GM13977 (cell line): ENCODE measurements at places on chromosomes 2 and 18.
A peak's percentile ranks its signal among the peaks of the same experiment; 100 is the strongest.

- DNase-seq: no peak
These were observed 91.9 kb upstream of the KCNE4 start for GRCh38 chr2:222960126-222960525.

DNA sequence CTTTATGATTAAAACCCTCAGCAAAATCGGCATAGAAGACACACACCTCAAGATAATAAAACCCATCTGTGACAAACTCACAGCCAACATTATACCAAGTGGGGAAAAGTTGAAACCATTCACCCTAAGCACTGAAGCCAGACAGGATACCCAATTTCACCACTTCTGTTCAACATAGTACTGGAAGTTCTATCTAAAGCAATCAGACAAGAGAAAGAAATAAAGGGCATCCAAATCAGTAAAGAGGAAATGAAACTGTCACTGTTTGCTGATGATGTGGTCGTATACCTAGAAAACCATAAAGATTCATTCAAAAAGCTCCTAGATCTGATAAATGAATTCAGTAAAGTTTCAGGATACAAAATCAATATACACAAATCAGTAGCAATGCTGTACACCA, 16.4 kb upstream of the RPRD1A start:
- DNase-seq: no peak

GRCh38 chr2:174666312-174666711, 68.7 kb upstream of the WIPF1 start:
- DNase-seq: no peak

DNA sequence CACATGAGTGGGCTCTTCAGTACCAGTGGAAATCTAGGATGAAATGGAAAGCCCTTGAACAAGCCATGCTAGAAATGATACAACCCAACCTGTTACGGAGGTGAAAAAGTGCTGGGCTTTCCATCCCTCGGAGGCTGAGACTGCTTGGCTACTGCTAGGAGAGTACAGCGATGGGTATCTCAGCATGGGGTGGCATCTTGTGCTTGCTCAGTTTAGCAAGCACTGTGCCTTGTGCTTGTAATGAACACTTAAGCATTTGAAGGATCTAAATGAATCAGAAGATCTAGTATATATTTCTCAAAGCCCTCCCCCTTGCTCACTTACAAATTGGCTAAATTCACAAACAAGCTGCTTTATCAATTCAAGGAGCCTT, 44.3 kb upstream of the EHBP1 start:
- no peak for DNase-seq

DNA sequence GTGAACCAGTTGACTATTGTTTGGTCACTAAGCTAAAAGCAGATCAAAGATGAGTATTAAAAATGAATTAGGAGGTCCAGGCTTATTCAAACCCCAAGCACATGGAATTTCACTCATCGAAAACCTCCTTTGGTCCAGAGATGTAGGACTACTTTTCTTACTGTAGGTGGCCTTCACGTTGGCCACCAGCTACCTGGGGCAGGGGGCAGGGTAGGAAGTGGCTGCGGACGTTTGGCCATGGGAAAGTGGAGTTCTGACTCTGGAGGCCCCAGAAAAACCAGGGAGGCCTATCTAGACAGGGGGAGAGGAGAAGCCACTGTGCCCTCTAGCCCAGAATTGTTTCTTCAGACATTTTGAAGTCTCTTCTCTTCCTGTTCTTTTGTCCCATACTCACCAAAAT, 31.8 kb upstream of the CABLES1 start:
- DNase-seq: no peak

DNA sequence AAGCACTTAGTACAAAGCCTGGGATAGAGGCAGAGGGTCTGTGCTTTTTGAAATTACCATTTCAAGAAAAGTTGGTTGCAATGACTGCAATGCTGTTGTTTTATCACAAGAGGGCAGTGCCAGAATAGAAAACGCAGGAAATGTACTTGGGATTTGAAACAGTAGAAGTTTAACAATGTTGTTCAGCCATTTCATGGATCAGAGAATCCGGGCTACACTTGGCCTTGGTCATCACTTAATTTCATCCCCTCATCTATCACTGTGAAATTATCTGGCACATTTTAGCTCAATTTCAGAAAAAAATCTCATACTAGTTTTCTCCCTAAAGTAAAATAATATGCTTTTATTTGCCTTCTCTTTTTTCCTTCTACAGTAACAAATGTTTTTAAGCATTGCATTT, 70.8 kb downstream of the RAPGEF4 start:
- DNase-seq: peak; percentile 36

DNA sequence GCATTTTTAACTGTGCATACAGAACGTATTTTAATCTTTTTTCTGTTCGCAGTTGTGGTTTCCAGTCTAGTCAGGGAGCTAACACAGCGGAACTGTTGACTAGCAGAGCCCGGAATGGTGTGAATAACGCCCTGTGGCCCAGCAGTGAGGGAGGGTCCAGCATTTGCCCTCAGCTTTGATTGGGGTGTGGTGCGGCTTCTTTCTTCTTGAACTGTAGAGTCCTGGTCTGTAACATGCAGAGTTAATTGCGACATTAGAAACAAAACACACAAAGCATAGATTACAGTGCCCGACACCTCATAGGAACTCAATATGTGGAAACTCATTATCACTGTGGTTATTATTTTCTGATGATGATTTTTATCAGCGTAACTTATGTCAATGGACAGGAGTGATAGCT, 253.6 kb downstream of the SOX11 start:
- no peak for DNase-seq

DNA sequence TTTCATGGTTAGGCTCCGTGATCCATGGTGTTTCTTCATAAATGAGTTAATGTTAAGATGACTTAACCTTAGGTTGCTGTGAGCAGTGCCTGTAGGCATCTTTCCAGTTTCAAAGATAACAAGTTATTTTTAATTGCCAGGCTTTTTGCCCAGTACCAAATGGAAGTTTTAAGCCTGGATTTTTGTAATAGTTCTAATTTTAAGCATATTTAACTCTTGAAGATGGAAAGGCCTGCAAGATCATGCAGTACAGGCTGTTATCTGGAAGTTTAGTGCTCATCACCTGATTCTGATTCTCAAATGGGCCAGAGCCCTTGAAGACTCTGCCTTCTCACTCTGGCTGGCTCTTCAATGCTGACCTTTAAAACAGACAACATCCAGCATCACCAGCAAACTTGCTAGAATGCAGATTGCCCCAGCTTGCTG, 141.3 kb downstream of the NCK2 start:
- no peak for DNase-seq

- DNase-seq: no peak
These were observed 79.6 kb upstream of the THUMPD2 start for GRCh38 chr2:39858677-39859076.

DNA sequence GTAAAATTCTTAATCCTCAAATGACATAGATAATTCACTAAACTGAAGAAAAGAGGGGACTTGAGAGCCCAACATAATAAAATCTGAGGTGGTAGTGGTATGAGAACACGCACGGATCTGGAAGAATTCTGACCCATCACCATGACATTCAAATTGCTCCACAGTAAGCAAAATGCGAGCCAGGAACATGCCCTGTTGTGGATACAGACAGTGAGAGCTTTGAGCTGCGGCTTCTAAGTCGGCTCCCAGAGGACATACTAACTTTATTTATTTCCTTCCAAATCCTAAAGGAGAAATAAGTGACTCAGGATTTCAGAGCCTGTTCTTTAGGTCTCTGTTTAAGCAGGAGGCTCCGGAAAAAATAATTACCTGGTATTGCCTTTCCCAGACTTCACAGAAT, 143.4 kb upstream of the SMAD7 start:
- DNase-seq: no peak

DNA sequence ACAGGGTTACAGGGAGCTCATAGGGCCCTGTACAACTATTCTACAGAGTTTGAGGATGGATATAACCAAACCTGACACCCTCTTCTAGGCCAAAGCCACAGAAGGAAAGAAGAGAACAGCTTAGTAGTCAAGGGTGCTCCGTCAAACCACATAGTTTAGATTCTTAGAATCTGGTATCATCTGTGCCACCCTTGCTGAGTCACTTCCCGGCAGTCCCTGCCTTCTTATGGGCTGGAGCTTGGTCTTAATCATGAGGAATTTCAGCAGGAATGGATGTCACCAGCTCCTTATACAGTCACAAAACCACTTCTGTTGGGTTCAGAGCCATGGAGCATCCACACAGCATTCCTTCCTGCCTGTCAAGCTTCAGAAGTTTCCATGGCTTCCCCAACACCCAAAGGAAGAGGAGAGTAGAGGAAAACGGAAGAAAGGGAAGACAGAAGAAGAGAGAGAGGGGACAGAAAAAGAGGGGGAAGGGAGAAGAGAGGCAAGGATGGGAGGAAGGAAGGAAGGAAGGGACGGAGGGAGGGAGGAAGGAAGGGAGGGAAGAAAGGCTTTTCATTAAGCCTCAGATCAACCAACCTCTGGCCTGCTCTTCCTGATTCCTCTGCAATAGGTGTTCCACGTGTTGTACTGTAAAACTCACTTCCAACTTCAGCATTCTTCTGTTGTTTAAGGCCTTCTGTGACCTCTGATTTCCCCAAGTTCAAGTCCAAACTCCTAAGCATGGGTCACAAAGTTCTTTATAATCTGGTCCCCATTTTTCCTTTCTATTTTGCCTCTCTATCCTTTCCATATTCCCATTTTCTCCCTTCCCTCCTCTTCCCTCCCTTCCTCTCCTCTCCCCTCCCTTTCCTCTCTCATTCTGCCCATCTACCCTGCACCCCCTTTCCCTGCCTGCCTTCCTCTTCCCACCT, 246.1 kb upstream of the TNP1 start:
- no peak for DNase-seq

DNA sequence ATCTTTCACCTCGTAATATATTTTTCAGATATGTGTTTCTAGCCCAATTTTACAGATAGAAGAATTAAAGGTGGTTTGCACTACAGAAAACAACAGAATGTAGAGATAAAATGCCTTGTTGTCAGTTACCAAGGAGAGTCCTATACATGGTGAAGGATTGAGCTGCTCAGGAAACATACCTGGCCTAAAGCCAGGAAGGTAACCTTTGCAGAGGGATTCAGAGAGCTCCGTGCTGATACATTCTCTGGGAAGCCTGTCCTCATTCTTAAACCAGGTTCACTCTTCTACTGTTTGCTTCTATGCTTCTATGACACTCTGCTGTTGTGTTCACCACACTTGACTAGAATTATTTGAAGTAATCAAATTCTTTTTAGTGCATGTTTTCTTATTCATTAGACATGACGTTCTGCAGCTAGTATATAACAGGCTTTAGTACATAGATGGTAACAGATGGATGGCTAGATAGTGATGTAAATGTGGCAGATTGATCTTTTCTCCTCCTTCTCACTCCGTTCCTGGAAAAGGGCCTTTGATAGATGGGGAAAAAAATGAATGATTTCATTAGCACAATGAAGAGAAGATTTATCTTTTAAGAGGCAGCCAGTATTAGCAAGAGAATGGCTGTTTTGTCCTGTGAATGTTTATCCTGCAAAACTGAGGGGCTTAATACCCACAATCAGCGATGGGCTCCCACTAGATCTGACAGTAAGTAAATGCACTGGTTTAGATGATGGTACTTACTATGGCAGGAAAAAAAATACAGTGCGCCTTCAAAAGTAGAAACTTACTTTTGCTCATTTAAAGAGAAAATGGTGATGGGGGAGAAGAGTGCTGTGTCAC, 589.6 kb upstream of the FAM98A start:
- no peak for DNase-seq

DNA sequence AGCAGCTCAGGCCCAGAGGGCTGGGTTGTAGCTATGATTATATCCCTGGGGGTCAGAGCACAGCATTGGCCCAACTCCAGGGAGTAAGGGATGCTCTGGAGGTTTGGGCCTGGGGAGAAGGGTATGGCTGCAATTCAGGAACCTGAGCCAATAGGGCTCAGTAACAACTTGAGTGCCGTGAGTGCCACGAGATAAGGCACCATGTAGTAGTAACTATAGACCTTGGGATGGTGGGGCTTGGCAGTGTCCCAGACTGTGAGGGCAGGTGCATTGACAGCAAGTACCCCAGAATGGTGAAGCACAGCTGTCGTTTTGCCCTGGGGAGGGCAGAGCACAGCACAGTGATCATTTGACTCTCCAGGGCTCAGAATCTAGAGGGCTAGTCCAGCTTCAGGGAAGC, 45.1 kb upstream of the ZNF396 start:
- DNase-seq: no peak

GRCh38 chr2:189657867-189658266, 3.4 kb upstream of the ASNSD1 start:
- DNase-seq: peak; percentile 34

- DNase-seq: no peak
These were observed 12.0 kb upstream of the GALNT14 start for GRCh38 chr2:31150120-31150670.

GRCh38 chr2:128403814-128404708, 85.4 kb upstream of the HS6ST1 start:
- no peak for DNase-seq

DNA sequence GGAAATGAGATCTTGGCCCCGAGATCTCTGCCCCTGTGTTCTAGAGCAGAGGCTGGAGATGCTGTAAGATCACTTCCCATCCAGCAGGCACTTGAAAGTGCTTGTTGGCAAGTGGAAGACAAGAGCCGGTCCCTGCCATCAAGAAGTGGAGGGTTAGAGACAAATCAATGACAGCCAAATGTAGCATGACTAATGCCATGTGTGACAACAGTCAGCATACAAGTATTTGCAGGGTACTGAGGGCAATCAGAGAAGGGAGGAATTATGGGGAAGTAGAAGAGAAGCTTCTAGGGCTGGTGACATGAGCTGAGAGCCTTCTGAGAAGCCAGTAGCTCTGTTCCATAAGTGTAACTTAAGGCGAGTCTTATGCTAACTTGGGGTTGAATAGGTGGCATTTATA, 58.6 kb downstream of the TMEM17 start:
- DNase-seq: no peak

DNA sequence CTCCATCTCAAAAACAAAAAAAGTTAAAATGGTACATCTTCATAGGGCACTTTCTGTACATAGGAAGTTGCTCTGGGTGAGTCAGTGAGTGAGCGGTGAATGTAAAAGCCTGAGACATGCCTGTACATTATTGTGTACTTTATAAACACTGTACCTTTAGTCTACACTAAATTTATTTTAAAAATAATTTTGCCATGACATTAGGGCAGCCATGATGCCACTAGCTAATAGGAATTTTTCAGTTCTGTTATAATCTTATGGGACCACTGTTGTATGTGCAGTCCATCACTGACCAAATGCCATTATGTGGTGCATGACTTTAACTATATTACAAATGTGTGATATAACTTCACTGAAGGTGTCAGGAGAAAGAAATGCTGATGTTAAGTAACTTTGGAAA, 11.0 kb upstream of the TXNDC2 start:
- DNase-seq: no peak

GRCh38 chr18:23283916-23284430, 148.7 kb downstream of the CABLES1 start:
- no peak for DNase-seq

- DNase-seq: no peak
These were observed 277.5 kb downstream of the NR4A2 start for GRCh38 chr2:156054983-156055382.

- DNase-seq: no peak
These were observed 417.4 kb downstream of the TNS1 start for GRCh38 chr2:217585362-217585761.

DNA sequence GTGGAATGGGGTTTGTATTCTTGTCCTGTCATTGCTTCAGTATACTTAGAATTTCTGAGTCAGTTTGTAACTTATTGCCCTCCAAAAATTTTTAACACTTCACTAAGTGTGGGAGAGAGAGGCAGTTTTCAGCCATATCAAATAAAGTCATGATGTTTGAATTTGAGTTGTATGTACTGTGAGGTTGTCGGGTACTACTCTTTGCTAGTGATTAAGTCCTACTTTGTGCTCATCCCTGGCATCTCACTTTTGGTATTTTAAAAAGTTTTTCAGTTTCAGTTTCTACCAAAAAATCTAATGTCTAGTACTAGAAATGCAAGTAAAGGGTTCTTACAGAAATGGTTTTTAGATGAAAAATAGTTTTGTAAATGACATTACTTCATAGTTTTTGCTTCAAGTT, 40.7 kb downstream of the EIF5B start:
- DNase-seq: peak; percentile 12
